ENCODE measurements at places on chromosomes 6 and 20.

DNA sequence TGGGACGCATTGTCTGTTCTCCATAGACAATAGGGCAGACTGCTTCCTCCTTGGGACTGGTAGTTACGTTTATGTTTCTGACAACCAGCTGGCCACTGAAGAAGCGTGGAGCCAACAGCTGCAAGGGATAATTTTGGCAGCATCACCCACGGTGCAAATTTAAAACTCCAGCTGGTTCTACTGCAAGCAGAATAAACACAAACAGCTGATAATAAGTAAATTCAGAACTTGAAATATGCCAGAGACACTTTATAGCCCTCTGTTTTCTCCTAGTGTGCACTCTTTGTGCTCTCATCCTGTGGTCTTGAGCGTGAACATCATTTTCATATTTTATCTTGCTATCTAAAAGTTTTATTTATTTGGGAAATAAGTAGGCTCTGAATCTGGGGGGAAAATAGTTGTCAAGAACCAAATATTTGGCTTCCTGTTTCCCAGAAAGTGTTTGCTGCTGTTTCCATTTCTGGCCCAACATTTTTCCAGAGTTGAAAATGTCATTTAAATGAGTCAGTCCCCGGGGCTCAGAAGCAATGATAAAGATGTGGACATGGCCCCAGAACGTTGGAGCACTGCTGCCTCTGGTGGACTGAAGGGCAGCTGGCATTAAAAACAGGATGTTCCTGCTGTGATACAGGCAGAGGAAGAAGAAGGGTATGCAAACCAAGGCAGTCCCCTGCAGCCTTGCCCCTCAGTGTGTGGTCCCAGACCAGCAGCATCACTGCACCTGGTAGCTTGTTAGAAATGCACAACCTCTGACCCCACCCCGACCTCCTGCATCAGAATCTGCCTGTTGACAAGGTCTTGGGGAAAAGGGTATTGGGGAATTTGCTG, 12.5 kb upstream of the THBD start:
- DNase-seq: no peak

DNA sequence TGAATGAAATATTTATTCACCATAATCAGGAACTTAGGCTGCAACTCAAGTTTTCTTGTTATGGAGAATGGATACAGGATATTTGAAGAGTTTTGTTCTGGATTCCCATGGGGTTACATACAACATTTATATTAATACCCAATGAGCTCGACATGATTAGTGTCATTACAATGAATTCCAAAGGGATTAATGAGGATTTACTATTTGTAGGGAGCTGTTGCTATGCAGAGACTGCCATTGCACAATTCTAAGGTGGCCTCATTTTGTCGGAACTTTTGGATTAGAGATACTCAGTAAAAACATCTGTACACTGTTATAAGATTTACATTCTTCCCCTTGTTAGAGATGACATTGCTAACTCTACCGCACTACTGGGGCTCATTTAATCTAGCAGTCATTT, 586.8 kb upstream of the MAP3K7 start:
- DNase-seq: no peak

DNA sequence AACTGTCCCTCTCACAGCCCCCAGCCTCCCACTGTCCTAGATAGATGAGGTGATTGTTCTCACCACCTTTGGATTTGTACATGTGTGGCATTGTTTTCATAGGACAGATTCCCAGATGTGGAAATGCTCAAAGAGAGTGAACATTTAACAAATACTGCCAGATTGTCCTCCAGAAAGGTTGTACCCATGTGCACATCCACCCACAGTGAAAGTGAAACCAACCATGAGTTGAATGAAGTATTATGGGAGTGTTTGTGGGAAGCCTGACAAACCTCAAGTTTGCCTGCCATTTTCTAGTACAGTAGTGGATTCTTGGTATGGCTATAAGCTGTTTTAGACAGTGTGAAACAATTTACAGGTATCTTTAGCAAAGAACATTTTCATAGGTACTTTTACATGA, 42.7 kb downstream of the ANKRD6 start:
- DNase-seq: no peak

- DNase-seq: no peak
Observed at GRCh38 chr6:78400076-78400475, 467.3 kb upstream of the IRAK1BP1 start.

GRCh38 chr6:137170266-137171052, 3.0 kb downstream of the IL22RA2 start:
- no peak for DNase-seq

GRCh38 chr6:69542494-69542893, 254.3 kb downstream of the LMBRD1 start:
- no peak for DNase-seq

- peak; percentile 32 for DNase-seq
Observed at GRCh38 chr6:36327226-36327918, 9.3 kb downstream of the BNIP5 start.

GRCh38 chr6:31806470-31807272, at the start of gene LSM2:
Gene LSM2, minus strand, starts transcription at chr6:31806966. Its CDS starts 209 bp downstream, at chr6:31806757.
- peak; percentile 85 for DNase-seq

- DNase-seq: no peak
Observed at GRCh38 chr20:21496452-21496851, 17.4 kb downstream of the NKX2-2 start.

DNA sequence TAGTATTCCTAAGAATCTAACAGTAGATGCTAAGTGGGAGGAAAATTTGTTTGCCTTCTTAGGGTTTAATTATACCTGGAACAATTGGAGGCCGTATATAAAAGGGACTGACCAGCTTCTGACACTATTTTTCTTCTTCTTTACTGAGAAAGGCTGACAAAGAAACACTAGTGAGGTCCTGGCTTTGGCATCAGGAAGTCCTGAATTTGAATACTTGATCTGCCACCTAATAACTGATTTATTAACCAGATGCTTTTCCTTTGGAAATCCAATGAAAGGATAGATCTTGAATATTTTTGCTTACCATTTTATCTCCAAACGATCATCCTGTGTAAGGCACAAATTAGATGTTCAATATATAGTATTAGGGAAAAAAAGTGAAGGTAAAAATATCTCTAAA, 382.5 kb downstream of the CENPW start:
- DNase-seq: no peak

DNA sequence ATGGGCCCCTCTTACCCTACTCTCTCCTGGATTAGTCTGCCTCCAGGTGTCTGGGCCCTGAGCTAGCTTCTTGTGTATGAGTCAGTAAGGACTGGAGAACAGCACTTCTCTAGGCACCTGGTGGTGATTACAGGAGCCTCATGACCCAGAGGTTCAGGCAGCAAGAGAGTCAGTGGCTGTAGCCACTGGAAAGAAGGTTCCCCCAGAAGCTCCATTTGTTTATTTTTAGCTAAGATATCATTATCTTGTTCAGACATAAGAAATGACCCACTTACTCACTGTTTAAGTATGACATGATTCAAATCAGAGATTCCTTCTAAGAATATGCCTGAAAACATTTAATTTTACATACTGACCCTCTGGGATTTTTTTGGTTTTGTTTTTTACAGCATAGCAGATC, 23.6 kb upstream of the SLC4A11 start:
- DNase-seq: no peak

DNA sequence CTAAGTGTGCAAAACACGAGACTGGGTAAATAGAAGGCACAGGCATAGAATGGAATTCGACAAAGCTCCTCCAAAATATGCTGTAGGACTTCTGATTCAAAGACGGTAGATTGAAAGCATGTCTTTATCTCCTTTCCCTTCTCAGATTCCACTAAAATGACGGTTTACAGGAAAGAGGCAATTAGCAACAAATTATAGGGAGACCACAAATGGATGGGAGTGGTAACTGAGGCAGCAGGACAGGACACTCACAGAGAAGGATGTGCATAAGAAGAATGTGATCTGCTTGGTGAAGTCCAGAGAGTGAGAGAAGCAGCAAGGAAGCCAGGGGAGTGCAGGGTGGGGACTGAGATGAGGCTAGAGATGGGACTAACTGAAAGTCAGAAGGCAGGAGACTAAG, 113.4 kb upstream of the MRPS10 start:
- DNase-seq: no peak

GRCh38 chr6:105005451-105005850, 48.5 kb downstream of the LIN28B start:
- DNase-seq: no peak

DNA sequence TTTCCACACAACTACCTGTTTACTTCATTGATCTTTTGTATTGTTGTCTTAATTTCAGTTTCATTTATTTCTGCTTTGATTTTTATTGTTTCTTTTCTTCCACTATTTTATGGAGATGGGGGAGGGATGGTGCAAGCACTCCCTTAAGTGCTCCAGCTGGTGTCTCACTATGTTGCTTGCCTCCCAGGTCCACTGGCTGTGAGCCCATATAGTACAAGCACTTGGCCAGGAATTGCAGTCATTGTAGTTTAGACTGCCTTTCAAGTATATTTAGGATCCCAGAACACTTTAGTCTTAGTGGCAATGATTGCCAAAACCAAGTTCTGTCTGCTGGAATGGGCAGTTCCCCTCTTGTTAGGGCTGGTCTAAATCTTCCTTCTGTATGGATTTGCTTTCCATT, 34.9 kb upstream of the MAN1A1 start:
- no peak for DNase-seq

DNA sequence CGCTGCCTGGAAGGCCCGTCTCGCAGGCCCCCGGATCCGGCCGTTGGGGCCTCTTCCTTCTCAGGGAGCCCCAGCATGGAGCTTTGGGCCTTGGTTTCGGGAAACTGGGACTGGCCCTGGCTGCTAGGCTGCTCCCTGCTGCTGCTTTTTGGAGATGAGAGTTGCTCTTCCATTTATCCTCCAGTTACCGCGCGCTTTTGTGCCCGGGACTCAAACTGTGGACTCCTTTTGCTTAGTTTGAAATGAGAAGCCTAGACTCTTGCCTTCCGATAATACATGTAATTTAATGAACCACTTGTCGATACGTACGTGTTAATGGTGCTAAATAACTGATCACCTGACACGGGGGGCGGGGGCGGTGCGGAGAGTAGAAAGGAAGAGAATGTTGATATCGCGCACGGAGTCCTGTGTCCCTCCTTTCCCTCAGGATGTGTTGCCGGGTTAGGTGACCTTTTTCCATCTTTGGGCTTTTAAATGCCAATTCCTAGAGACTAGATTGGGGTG, 968 bp downstream of the PHF3 start:
- DNase-seq: peak; percentile 46

DNA sequence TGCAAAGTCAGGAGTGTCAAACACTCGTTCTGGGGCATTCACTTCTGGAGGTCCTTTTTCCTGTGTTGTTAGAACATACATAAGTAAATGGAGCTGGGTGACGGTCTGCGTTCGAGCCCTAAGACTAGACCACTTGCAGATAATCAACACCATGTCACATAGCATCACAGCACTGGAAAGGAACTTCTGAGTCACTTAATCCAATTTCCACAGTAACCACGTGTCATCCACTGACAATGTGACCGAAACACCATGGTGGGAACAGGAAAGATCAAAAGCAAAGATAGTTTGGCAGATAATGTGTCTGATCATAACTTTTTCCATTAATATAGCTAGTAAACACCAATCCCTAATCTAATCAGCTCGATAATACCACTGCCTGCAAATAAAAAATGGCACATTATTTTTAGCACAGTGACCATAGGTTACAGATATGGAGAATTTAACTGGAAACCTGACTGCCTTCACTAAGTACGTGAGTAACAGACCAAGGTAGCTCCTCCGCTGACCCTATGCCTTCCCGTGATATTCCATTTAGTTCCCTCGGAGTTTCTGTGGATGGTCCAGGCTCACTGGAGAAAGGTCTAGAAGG, 34.8 kb downstream of the WRNIP1 start:
- DNase-seq: no peak

- no peak for DNase-seq
Observed at GRCh38 chr6:134046054-134046453, 6.4 kb downstream of the SLC2A12 start.

DNA sequence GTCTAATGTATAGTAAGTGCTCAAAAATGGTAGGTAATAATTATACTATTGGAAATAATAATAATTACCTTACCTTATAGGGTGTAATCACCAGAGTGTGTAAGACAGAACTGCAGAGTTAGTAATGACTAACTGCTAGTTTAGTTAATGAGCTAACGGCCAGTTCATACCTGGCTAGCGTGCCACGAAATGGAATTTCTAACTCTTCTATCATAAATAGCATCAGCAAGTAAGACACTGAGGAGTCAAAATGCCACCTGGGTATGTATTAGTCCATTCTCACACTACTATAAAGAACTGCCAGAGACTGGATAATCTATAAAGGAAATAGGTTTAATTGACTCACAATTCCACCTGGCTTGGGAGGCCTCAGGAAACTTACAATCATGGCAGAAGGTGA, 63.4 kb upstream of the CEP85L start:
- no peak for DNase-seq

DNA sequence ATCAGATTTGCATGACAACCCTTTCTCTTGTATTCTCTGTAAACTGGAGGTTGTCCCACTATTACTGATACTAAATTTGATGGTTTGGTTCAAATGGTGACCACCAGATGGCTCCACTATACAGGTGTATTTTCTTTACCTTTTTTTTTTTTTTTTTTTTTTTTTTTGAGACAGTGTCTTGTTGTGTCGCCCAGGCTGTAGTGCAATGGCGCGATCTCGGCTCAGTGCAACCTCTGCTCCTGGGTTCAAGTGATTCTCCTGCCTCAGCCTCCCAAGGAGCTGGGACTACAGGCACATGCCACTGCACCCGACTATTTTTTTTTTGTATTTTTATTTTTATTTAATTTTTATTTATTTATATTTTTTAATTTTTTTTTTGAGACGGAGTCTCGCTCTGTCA, 6.6 kb upstream of the WTAP start:
- peak; percentile 34 for DNase-seq

DNA sequence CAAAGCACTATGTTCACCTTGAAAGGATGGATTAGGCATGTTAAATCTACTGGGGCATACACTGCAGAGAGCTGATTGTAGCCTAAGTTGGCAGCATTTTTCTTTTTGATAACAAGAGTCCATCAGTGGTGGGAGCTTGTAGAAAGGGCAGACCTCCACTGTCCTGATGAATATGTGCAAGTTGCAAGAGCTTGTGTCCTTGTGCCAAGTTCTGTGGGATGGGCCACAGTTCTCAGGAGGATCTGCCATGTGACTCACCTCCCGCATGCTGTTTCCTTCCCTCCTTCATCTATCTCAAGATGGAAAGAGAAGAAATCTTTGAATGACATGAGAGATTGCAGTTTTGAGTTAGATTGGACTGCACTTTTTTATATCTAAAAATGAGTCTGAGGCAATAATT, 58.3 kb upstream of the GGTLC1 start:
- DNase-seq: no peak

DNA sequence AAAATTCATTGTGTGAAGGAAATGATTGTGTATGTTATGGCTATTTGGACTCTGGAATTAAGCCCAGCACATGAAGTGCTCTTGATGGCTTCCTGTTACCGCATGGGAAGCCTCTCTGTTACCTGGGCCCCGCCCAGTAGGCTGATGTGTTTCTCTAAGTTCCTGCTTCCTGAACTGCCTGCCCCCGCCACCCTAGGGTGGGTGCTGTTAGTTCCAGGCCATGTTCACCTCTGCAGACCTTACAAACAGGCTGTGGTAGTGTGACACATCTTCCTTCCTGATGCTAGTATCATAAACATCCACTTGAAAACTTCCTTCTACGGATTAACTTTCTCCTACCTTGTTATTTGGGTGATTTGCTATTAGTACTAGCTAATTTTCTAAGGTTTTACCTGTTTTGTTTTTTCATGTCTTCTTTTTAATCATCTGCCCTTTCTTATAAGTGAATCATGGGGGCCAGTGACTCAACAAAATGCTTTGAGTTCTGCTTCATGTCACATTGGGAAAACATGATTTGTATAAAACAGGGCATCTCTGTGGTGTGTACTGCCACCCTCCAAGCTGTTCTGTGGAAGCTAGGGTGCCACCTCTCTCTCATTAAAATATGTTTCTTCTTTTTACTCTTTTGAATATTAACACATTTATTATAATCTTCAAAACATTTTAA, 40.6 kb downstream of the SH3BGRL2 start:
- DNase-seq: no peak

GRCh38 chr6:148751793-148752170, 5.0 kb downstream of the UST start:
- DNase-seq: no peak
